ENCODE measurements at places on chromosomes 6 and 20.

DNA sequence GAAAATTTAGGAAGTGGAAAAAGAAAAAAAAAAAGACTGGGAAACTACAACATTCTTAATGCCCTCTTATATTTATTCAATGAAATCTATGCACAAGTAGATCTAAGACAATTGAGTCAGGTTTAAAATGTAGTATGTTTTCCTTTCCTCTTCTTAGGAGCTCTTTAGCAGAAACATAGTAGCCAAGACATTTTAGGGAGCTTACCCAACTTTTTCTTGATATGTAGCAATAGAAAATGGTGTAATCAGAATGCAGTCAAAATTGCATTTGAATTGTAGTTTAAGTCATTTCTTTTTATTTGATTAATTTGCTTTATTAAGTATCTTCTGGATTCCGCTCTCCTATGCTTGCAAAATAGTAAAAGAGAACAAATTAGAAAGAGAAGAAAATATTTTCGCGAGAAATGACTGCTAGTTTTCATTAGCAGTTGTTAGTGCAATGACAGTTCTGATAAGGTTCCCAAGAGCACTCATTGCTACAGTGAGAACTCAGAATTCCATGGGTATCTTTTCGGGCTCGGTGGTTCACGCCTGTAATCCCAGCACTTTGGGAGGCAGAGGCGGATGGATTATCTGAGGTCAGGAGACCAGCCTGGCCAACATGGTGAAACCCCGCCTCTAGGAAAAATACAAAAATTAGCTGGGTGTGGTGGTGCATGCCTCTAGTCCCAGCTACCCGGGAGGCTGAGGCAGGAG, 52.2 kb downstream of the JARID2 start:
- no peak for DNase-seq

GRCh38 chr6:63634630-63635029, 972 bp upstream of the PHF3 start:
- DNase-seq: no peak

DNA sequence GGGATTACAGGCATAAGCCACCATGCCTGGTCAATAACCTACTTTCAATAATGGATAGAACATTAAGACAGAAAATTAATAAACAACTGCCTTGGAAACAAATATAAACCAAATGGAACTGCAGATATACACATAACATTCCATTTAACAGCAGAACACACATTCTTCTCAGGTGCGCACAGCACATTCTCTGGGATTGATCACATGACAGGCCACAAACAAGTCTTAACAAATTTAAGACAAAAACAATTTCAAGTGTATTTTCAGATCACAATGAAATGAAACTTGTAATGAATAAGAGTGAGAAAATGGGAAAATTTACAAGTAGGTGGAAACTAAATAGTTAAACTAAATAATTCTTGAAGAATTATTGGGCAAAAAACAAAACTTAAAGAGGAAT, 167.9 kb downstream of the TBX18 start:
- no peak for DNase-seq

- DNase-seq: no peak
Observed at GRCh38 chr20:35661053-35661452, 3.6 kb downstream of the CPNE1 start.

- no peak for DNase-seq
Observed at GRCh38 chr6:131084982-131085381, 21.9 kb upstream of the EPB41L2 start.

DNA sequence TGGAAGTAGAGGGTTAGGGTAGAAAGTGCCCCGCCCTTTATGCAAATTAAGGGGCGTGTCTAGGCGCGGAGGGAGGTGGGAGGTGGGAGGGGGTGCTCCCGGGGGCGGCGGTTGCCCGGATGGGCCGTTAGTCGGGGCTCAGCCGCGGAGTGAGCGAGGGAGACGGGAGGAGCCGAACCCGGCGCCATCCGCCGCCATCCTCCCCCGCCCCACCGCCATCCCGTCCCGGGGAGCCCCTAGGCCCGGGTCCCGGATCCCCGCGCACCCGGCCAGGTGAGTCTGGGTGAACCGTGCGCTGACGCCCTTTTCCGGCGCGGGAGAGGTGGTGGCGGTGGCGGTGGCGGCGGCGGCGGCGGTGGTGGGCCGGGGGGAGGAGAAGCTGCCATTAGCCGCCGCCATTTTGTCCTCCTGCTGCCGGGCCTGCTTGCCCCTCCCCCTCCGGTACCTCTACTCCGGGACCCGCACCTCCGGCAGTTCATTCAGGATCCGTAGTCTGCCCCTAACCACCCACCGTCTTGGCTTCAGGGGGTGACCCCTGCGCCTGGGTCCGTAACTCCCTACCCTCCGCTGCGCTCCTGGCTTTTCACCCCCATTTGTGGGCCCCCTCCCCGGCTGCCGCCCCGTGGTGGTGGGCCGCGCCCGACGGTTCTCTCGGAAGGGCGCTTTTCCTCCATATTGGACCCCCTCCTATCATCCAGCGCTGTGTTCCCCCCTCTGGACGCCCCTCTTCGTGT, at the start of gene PRRC2A:
Gene PRRC2A (plus strand): TSS at position 130 of the 734 bp plus-strand sequence. CDS start 2,075 bp downstream, outside the sequence.
- DNase-seq: no peak

- DNase-seq: no peak
Observed at GRCh38 chr6:38933426-38933825, 115.2 kb upstream of the GLP1R start.

DNA sequence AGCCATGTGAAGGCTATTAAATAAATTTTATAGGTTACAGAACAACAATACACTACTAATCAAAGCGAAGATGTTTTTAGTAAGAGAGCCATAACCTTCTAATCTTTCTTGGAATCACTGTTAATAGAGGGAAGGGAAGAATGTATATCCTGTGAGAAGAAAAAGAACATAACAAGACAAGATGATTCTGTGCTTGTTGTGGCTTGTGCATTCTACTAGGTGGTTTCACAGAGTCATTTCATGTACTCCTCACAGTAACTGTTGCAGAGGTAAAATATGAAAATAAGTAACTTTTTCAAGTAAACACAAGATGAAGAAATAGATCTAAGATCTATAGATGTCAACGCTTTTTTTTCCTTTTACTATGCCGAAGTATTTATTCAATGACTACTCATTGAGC, 116.9 kb upstream of the FAM83B start:
- no peak for DNase-seq

- DNase-seq: no peak
Observed at GRCh38 chr6:155014670-155015300, 19.7 kb downstream of the TIAM2 start.

- no peak for DNase-seq
Observed at GRCh38 chr20:62830821-62831220, 14.0 kb downstream of the COL9A3 start.

DNA sequence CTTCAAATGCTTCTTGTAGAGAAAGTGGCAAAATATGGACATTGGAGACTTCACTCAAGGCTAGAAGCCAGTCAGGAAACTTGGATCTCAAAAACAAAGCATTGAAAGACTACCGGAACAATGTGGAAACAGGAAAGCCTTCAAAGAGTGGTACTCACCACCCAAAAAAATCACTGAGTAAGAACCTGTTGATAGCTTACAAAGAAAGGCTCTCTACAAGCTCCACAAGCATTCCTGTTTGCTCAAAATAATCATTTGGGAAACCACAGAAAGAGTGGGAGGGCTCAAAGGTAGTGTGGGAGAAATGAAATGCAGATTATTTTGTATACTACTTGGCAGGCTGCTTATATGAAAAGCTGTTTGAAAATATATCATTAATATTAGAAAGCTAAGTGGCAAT, 9.5 kb upstream of the DST start:
- DNase-seq: no peak

- no peak for DNase-seq
Observed at GRCh38 chr6:46776070-46776712, 17.0 kb upstream of the MEP1A start.

GRCh38 chr6:30985490-30985889, 2.0 kb downstream of the MUC21 start:
- DNase-seq: no peak

DNA sequence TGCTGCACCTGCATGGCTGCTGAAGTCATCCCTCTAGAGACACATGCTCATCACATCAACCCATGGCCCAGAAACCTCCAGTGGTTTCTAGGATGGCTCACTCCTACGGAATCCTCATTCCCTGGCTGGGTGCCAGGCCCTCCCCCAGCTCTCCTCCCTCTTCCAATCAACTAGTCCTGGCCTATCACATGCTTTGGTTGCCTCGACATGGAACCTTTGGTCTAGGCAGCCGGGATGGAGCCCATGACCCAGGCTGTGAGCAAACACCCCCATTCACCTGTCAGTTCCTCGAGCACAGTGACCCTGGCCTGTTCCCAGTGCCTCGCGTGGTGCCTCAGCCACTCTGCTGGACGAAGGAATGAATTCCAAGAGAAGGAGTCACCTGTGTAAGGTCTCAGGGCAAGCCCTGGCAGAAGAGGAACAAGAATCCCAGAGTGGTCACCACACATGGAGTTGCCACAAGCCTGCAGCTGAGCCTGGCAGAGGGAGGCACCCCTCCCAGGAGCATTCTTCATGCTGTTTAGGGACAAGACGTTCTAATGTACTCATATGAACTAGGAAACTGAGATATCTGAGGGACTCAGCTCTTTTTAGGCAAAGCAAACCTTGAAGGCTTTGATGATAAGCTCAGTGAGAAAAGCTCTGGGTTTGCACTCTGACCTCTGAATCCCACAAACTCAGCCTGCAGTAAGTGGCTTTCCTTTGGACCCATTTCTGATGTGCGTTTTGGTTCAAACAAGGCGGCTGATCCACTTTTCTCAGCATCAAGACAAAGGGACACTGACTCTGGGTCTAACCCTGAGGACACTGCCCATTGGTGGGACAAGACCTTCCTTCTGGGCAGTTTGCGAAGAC, 40.2 kb downstream of the PPP1R3G start:
- no peak for DNase-seq

DNA sequence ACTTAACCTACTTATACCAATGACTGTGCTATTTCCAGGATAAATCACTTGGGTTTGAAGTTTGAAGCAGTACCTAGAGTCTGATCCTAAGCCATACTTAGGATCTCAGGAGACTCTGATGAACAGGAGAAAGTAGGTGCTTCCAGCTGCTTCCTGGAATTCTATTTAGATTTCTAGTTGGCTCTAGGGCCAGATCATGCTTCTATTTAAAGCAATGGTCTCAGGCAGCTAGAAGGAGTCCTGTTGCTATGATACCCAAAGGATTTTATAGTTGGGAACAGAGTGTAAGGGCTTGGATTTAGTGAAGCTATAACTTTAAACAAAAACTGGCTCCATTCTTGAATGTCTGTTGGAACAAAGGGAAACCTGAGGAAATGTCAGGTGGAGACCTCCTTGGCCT, 52.4 kb upstream of the TINAG start:
- no peak for DNase-seq

DNA sequence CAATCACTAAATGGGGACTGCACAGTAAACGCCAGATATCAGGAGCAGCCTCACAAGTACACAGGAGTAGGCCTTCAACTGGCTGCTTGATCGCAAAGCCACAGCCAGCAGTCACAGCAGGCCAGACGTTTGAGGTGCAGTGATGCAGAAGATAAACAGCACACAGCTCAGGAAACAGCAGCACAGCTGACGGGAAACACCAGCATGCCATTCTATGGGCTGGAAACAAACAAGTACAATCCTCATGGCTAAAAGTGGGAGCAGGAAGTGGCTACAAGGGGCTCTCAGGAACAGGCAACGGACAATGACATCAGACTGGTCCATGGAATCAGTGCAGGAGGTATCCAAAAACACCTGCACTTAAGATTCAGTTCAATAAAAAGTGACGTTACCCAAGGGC, 111.0 kb downstream of the DTNBP1 start:
- DNase-seq: no peak

DNA sequence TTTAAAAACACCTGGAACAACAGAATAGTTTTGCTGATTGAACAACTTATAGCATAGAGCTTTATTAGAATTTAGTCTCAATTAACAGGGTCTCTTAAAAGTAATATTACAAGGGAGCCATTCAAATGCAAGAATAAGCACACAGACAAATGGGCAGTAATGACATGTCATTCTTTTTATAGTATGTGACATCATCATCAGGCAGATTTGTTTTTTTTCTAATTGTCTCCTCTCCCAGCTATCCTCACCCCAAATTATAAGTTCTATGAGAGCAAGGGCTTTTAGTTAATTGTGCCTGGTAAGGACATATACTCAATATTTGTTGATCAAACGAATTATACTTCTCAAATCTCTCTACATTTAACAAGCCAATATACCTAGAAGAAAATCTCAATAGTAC, 11.0 kb downstream of the PGM3 start:
- DNase-seq: no peak

DNA sequence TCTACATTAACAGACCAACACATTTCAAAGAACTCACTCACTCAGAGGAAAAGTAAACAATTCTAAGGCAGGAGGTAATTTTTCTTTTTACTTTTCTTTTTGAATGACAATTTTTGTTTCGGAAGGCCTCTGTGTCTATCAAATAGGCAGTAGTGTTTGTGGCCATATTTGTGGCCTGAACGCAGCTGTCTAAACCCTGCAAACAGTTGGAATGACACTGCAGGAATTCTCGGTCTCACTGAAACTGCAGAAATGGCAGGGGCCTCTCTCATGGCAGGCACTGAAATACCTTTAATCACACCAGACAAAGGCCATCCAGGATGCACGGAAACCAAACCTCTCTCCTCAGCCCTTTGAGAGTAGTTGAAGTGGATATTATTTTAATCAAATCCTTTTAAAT, 30.4 kb downstream of the FYN start:
- DNase-seq: peak; percentile 43

DNA sequence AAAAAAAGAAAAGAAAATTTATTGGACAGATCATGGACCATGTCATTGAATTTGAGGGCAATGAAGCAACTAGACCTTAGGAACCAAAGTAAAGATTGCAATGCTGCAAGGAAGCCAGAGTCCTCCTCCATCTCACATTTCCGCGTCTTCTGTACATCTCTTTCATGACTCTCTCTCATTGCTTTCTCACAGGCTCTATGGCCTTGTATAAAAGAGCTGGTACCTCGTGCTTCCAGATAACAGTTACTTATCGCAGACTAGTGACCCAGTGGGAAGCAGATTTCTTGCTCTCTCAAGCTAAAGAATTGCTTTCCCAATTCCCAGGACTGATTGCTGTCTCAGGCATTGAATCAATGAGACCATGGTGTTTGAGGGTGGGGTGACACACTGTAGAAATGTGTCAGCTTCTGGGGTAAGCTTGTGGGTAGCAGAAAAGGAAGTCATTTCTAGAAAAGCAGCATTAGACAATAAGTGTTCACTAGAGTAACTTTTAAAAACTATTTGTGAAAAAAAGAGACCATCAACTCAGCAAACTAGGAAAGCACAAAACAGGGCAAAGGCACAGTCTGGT, 635.3 kb downstream of the UTRN start:
- no peak for DNase-seq
